ENCODE measurements at places on chromosomes 4 and X.

DNA sequence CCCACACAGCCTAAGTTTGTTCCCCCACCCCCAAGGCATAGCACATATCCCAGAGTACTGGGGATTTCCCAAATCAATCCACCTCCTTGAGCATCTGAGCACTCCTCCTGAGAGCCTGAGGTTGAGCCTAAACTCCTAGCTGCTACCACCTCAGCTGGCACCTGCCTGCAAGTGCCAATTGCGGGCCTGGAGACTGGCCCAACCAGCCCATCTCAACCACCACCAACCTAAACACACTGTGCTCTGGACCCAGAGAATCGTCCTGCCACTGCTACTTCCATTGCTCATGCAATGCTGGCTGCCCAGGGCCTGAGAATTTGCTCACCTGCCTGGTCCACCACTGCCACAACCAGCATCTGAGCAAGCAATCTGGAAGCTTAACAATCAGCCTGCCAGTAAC, 177.1 kb downstream of the FGF13 start:
- H3K27me3 ChIP-seq = no peaks in the 10 kb centered on the region
- no peaks in the 10 kb centered on the region for H3K36me3 ChIP-seq
- no peak overlapping the region for H3K27ac ChIP-seq
- DNase-seq = no peak
- no peak overlapping the region for H3K4me3 ChIP-seq

- no peaks in the 10 kb centered on the region for H3K27me3 ChIP-seq
- no peak overlapping the region for H3K27ac ChIP-seq
- no peaks in the 10 kb centered on the region for H3K36me3 ChIP-seq
- no peaks in the 10 kb centered on the region for H3K4me1 ChIP-seq
Observed at GRCh38 chrX:267771-268261, 13.4 kb upstream of the PLCXD1 start.

- no peak for DNase-seq
- H3K4me1 ChIP-seq = no peaks in the 10 kb centered on the region
- no peaks in the 10 kb centered on the region for H3K36me3 ChIP-seq
Observed at GRCh38 chr4:15158406-15159091, 156.3 kb downstream of the CPEB2 start.

- no peak for DNase-seq
- H3K36me3 ChIP-seq = no peaks in the 10 kb centered on the region
- H3K27me3 ChIP-seq = no peaks in the 10 kb centered on the region
- no peaks in the 10 kb centered on the region for H3K4me1 ChIP-seq
Observed at GRCh38 chrX:15384304-15384703, at the start of gene VEGFD. TSS of gene VEGFD (minus strand) at chrX:15384413. CDS start at chrX:15383946, 467 bp downstream.

- no peak overlapping the region for H3K4me3 ChIP-seq
- DNase-seq = peak; percentile 22
- no peaks in the 10 kb centered on the region for H3K27me3 ChIP-seq
Observed at GRCh38 chrX:150324035-150324728, 38.9 kb upstream of the MAMLD1 start.

- H3K27ac ChIP-seq = no peak overlapping the region
- H3K36me3 ChIP-seq = no peaks in the 10 kb centered on the region
- H3K27me3 ChIP-seq = peaks cover 20% of the 10 kb centered on the region
Observed at GRCh38 chr4:81019006-81019405, 11.5 kb upstream of the BMP3 start.

DNA sequence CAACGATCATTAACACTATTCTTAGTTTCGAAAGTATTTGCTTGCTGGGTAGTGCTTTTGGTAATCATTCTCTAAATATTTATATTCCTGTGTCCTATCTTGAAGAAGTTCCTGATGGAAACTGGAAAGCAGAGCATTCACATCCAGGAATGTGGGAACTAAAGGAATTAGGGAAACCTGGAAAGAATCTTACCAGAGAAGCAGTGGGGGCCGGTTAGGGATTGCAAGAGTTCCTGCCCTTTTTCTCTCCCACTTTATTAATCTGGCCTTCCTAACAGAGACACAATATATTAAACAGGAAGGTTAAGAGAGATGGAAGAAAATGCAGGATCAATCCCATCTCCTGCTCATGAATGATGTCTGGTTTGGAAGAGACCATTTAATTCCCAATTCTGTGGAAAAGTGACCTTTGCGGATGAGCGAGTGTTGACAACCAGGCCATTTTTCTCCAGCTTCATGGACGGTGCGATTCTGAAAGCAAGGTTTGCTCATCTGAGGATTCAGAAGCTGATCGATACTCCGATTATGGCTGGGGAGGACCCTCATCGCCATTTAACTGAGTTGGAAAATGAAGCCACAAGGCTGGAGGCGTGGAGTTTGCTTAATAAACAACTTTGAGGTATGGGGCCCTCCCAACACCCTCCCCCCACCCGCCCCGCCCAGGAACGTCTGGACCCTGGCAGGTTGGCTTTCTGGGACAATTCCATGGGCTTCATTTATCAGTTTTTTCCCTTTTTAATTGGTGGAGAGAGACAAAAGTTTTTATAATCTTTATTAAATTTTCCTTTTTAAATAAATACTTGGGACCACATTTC, 52.3 kb downstream of the C4orf51 start:
- no peaks in the 10 kb centered on the region for H3K27me3 ChIP-seq
- DNase-seq = no peak
- peak overlapping the region; percentile 63 for H3K4me3 ChIP-seq

DNA sequence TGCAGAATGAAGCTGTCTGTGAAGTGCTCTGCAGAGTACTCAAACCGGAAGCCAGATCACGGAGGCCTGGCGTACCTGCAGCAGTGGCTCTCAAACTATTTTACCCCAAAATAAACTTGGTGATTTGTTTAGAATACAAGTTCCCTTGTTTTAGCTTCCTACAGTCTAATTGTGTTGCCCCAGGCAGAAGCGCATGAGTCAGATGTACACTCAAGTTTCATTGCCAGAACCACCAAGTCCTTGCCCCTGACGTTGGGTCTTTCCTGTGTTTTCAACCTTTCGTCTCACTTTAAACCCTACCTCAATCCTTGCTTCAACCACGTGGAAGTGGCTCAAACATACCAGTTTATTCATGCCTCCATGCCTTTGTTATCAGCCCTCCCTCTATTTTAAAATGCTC, 66.2 kb upstream of the SLC7A11 start:
- no peak for DNase-seq
- H3K4me3 ChIP-seq = no peak overlapping the region
- H3K27ac ChIP-seq = no peak overlapping the region
- H3K36me3 ChIP-seq = no peaks in the 10 kb centered on the region
- no peaks in the 10 kb centered on the region for H3K4me1 ChIP-seq

- H3K4me3 ChIP-seq = peak overlapping the region; percentile 37
- peaks cover 25% of the 10 kb centered on the region for H3K4me1 ChIP-seq
- no peaks in the 10 kb centered on the region for H3K27me3 ChIP-seq
- no peaks in the 10 kb centered on the region for H3K36me3 ChIP-seq
- DNase-seq = peak; percentile 22
Observed at GRCh38 chr4:92305148-92305877, 1.5 kb downstream of the GRID2 start.

GRCh38 chr4:168717847-168718246, 221.0 kb downstream of the PALLD start:
- no peak overlapping the region for H3K27ac ChIP-seq
- no peak for DNase-seq
- peaks cover 5% of the 10 kb centered on the region for H3K36me3 ChIP-seq
- no peaks in the 10 kb centered on the region for H3K4me1 ChIP-seq

- no peaks in the 10 kb centered on the region for H3K36me3 ChIP-seq
- H3K27me3 ChIP-seq = no peaks in the 10 kb centered on the region
- no peaks in the 10 kb centered on the region for H3K4me1 ChIP-seq
- DNase-seq = no peak
Observed at GRCh38 chr4:177077095-177077971, 232.3 kb upstream of the NEIL3 start.

GRCh38 chrX:30620980-30621618, 32.1 kb upstream of the GK start:
- no peak overlapping the region for H3K27ac ChIP-seq
- no peak for DNase-seq
- no peaks in the 10 kb centered on the region for H3K4me1 ChIP-seq

GRCh38 chr4:55356991-55357461, 11.0 kb downstream of the SRD5A3 start:
- peaks cover 38% of the 10 kb centered on the region for H3K4me1 ChIP-seq
- DNase-seq = no peak
- no peaks in the 10 kb centered on the region for H3K36me3 ChIP-seq

All from HCT116 (cell line).